ENCODE measurements at places on chromosomes 2 and 18. TPM values are rescaled to one million over a fixed set of nuclear protein-coding genes. Genes with fewer than 3 reads are reported as not detected.

- DNase-seq = no peak
Observed at GRCh38 chr2:159052157-159052601, 83.7 kb downstream of the TANC1 start.

DNA sequence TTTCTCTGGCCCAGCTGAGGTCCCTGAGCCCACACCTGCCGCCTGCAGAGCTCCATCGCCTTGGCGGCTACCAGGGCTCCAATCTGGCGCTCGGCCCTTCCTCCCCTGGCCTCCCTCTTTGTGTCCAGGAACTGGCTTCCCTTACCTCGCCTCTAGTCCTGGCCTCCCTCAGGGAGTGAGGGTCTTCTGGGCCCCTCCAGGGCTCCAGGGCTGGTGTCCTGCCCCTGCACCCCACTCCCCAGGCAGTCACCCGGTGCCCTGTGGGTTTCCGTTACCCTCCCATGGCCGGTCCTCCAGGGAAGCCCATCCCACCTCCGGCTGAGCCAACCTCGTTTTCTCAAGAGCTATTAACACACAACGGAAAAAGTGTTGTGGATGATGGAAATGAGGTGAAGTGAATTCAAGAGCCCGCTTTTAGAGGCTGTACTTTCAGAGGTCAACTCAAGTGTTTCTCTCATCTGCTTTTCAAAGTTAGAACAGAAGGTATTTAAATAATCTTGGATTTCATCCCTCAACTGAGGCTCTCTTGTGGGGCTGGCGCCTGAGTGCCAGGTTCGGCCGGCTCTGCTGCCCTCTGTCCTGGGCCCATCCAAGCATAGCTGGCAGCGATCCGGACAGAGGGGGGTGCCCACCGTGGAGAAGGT lies 131.9 kb downstream of the ASB1 start:
- DNase-seq = no peak

DNA sequence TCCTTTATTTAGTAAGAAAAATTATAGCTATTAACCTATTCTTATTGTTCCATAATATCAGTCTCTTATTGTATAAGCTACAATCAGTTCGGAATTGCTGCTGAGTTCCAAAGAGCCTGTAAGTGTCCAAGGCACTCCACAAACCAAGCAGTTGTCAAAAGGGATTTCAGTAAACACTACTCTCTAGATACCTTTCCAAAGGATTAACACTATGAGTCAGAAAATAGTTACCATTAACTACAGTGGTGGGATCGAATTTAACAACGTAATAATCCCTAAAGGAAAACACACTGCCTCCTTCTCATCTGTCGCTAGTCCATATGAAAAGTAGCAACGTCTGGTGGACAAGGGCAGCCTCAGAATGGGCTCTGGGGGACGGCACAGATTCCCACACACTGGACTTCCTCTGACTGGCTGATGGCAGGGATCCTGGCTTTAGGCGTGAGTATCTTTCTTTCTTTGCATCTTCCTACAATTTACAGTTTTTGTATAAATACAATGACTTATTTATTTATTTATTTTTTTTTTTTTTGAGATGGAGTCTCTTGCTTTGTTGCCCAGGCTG lies 8.8 kb downstream of the TGFBRAP1 start:
- no peak for DNase-seq

DNA sequence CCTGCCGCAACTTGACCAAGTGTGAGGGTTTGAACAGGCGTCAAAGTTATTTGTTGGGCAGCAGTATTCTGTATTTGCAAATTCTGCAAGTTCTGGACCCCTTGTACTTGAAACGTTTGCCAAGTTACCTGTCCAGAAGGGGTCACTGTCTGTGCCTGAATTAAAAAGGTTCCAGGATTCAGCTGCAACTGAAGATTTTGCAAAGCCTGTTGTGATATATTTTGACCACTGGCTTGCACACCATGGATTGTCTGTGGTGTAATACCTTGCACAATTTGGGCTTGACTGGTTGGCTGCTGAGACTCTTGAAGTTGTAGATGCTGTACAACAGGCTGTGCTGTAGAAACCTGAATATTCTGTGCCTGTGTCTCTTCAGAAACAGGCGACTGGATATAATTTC lies 10.2 kb downstream of the SP3 start:
- no peak for DNase-seq

- no peak for DNase-seq
Observed at GRCh38 chr2:9570182-9571060, 14.8 kb upstream of the ADAM17 start.

DNA sequence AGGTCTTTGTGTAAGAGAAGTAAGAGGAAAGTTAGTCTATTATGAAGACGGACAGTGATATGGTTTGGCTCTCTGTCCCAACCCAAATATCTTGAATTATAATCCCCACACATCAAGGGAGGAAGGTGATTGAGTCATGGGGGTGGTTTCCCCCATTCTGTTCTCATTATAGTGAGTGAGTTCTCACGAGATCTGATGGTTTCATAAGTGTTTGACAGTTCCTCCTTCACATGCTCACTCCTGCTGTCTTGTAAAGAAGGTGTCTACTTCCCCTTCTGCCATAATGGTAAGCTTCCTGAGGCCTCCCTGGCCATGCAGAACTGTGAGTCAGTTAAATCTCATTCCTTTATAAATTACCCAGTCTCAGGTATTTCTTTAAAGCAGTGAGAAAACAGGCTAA lies 67.6 kb downstream of the NEURL3 start:
- no peak for DNase-seq

DNA sequence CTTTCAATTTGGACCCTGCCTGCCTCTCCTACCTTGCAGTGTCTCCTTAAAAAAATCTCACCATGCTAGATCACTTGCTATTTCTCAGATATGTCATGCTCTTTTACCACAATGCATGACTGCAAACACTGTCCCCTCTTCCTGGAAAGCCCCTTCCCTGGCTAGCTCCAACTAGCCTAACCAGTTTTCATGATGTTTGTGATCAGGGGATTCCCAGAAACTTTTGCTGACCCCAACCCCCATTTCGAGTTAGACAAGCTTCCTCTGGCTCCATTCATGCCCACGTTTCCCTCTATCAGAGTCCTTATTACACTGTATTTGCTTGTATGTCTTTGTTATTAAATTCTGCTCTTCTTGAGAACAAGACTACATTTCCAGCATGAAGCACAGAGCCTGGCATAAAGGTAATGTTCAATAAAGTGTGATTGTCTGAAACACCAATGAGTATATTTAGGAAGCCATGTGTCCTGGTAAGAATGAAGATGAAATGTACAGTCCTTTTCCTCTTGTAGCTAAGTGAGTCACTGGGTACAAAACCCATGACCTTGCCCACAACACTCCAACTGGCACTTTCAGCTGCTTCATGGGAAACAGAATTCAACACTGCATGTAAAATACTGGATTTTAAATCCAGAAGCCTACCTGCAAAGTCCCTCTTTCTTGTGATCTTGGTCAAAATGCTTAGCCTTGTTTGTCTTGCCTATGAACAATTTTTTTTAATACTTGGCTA lies 62.0 kb upstream of the ATL2 start:
- no peak for DNase-seq

DNA sequence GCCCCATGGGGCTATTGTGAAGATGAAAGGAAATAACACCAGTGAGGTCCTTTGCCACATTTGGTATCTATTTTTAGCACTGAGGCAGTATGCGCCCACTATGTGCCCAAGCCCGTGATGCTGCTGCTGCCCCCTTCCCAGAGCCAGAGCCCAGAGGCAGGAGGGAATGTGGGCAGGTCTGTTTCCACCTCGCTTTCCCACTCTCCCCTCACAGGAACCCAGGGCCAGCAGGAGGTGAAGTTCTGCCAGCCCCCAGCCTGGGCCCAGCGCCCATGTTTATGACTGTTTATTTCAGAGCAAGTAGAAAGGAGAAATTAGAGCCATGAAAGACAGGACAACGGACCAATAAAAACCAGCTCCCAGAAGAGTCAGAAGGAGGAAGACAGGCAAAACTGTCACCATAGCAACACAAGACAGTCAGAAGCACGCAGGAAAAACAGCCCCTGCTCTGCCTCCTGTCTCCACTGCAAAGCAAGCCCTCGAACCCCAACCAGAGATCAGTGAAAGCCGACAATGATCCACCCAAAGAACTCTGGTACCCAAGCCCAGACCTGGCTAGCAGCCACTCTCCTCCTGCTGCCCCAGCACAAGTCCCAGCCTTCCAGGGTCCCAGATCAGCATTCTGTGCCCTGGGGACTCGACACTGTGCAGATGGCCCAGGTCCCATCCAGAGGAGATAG lies 1.4 kb downstream of the CYRIA start:
- peak; percentile 60 for DNase-seq

GRCh38 chr2:70626254-70626990 lies 72.8 kb upstream of the TGFA start:
- no peak for DNase-seq

GRCh38 chr2:109129356-109129920 lies 433 bp downstream of the SH3RF3 start:
- peak; percentile 60 for DNase-seq

CCDC85A gene
- total RNA-seq = 5.6 TPM

DNA sequence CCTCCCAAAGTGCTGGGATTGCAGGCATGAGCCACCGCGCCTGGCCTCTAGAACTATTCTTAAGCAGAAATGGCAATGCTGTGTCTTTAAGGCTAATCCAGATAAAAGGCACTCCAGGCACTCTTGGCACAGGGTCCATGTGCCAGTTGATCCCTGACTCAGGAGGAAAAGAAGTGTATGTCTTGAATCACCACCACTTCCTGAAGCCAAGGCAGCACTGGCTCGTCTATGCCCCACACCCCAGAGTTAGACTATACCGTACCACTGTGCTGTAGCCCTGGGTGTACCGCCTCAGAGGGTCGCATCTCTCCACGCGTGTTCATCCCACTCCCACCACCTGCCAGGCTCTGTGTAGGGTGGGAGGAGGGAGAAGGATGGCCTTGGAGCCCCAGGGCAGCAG lies 9.0 kb downstream of the TNFRSF11A start:
- no peak for DNase-seq

GRCh38 chr2:128380961-128381938 lies 62.6 kb upstream of the HS6ST1 start:
- peak; percentile 61 for DNase-seq

- DNase-seq = no peak
Observed at GRCh38 chr2:205323929-205324328, 358.4 kb upstream of the NRP2 start.

GRCh38 chr2:74540291-74540690 lies 10.6 kb downstream of the HTRA2 start:
- DNase-seq = peak; percentile 80

GRCh38 chr2:83901317-83901716 lies 557.8 kb downstream of the SUCLG1 start:
- no peak for DNase-seq

DNA sequence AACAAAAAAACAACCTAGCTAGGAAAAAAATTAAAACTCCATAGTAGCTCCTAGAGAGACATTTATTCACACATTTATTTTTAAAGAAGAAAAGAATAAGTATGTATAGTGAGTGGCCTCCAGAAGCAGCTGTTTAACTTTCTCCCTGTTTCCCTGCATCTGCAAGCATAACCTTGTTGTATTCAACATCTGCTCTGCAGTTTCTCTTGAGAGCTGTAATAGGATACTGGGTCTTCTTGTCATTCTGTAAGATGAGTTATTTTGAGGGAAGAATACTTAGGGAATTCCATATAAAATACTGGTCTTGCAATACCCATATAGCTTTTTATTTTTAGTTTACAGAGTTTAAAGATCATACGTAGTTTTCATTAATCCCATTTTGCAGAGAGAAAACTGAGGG lies 246.6 kb downstream of the LRRTM1 start:
- DNase-seq = no peak

GRCh38 chr2:48954935-48955334 lies 199.4 kb downstream of the FSHR start:
- DNase-seq = no peak

DNA sequence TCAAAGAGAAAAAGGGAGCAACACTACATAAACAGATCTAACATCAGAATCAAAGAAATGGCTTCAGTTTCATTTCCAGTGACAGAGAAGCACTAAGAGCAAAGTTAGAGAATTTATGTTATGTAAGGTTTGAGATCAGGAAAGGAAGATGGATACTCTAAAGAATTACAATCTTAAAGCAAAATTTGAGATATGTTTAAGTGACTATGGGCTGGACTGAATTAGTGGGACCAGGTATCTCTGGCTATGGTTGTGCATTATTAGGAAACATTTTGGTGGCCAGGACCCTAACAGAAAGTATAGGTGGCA lies 208.2 kb downstream of the CCDC178 start:
- no peak for DNase-seq

DNA sequence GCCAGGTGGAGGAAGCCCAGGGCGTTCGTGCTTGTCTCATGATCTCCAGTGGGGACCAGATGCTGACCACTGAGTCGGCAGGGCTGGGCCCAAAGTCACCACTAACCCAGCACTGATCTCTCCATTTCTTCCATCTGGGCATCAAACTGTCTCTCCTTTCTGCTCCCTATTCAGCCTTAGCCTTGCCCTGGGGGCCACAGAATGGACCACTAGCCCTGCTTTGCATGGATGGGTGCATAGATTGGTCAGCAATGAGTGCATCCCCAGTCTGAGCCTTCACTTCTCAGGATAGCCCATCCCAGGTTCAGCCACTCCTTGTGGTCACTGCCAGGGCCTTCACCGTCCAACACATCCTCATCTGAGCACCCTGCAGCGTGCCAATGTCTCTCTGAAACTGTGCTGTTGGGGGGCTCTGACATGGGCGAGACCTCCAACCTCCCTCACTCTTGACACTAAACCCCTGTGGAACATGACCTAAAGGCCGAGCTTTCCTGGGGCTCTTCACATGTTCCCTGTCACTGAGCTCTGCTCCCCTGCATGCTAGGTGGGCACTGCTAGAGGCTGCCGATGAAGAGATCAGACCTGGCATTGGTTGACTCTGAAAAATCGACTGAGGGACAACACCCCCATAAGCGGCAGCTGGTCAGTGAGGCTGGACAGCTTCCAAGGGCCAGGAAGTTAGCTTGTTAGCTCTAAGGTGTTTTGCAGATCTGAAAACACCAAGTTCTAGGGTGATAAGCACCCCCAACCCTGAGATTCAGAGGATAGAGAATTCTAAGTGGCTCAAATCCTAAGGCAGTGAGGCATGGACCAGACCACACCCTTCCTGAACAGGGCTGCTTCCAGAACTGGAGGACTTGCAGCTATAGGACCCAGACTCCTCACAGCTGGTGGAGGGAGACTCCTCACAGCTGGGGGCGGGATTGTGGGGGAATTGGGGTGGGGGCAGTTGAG lies 61.7 kb downstream of the HS1BP3 start:
- DNase-seq = no peak

TP53I3 gene
- 7.3 TPM for total RNA-seq

GRCh38 chr18:3245853-3246634 lies 1.6 kb upstream of the MYL12A start:
- DNase-seq = peak; percentile 94

UGT1A4 gene
- not detected for total RNA-seq

DNA sequence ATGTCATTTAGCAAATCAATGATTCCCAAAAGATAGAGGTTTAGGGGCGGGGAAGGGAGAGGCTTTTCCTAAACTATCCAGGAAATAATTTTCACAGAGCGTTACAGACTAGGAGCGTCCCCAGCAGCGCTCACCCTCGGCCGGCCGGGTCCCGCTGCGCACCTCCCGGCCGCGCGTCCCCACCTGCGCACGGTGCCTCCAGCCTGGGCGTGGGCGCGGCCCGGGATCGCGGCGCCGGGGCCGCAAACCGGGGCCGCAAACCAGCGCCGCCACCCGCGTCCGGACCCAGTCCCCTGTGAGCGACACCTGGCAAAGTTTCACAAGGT lies 684 bp upstream of the ZCCHC2 start:
- DNase-seq = no peak
